ENCODE measurements at places on chromosomes 6 and 20.

- no peak for DNase-seq
Measured at GRCh38 chr6:1468126-1468525, 78.8 kb downstream of the FOXF2 start.

- no peak for DNase-seq
Measured at GRCh38 chr20:14570811-14571210, 233.4 kb upstream of the FLRT3 start.

DNA sequence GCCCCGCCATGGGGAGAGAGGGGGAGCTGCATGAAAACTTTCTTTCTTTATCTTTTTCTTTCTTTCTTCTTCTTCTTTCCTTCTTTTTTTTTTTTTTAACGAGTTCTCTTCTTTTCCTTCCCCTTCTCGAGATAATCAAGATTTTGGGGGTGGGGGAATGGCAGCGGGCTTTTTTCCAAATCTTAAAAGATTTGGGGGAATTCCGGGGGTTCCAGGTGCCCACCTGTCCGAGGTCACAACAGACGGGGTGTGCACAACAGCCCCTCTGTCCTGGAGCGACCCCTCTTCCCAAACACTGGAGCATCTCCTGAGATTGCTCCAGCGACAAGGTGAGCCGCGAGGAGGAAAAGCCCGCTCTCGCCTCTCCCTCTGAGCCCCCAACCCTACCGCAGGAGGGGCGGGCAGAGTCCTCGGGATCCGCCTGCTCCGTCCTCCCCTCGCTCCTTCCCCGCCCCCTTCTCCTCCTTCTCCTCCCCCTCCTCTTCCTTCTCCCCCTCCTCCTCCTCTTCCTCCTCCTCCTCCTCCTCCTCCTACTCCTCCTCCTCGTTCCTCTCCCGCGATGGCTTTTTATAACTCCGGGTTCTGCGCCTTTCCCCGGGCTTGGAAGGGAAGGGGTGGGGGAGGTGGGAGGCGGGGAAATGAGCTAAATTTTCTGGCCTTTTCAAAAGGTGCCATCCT is 689 bp upstream of the KCNB1 start:
- no peak for DNase-seq

GRCh38 chr6:24673625-24674024 is 6.7 kb downstream of the ACOT13 start:
- no peak for DNase-seq

- DNase-seq, result no peak
Measured at GRCh38 chr20:32966881-32967781, 37.1 kb downstream of the SUN5 start.

DNA sequence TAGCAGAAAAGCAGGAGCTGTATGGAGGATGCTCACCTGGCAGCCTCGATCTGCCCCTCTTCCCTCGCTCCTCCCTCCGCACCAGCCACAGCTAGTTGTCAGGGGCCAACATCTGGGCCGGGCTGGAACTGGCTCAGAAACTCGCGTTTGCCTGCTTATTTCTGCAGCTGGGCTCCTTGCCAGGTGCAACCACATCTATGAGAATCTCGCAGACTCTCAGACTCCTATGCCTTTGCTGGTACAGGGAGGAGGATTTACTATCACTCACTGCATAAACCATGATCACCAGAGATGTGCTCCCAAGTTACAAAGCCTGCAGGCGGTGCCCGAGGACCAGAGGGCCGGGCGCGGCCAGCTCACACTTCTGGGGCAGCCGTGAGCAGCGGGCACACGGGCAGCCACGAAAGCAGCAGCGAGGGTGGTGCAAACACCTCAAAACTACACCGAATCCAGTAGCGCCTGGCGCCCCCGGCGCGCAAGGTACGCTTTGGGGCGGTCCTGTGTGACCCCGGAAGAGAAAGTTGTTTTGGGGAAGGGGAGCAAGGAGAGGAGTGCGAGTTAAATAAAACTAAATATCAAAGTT is 577 bp upstream of the LRRC1 start:
- peak; percentile 64 for DNase-seq

GRCh38 chr6:116550796-116551195 is 2.8 kb upstream of the CALHM4 start:
- DNase-seq, result no peak

GRCh38 chr6:147700436-147701209 is 192.1 kb downstream of the SAMD5 start:
- no peak for DNase-seq

DNA sequence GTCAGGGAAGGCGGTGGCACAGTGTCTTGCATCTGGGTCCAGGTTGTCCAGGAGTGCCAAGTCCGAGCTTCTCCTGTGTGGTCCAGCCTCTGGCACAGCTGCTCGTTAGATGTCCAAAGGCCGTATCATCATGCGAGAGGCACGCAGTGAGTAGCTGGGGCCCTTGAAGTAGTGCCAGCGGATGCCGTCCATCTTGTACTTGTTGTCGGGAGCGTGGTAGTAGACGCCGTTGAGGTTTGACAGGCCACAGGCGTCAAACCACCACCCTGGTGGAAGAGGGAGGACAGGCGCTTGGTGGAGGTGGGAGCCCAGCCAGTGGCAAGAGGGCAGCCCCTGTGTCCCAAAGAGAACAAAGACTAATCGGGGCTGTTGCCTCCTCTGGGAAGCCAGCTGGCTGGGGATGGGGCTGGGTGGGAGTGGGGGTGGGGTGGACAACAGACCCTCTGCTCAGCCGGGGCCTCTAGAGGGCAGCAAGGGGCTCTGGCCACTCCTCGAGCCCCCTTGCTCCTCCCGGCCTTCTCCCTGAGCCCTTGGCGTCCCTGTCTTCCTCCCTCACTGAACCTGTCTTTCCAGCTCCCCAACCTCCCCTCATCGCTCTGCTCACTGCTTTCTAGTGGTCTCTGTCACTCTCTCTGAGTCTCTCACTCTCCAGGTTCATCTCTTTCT is 39.5 kb downstream of the FAM110A start:
- DNase-seq, result no peak

- DNase-seq, result no peak
Measured at GRCh38 chr6:157403686-157404051, 22.7 kb downstream of the ZDHHC14 start.

GRCh38 chr6:109945091-109945490 is 33.0 kb upstream of the GPR6 start:
- DNase-seq, result no peak

DNA sequence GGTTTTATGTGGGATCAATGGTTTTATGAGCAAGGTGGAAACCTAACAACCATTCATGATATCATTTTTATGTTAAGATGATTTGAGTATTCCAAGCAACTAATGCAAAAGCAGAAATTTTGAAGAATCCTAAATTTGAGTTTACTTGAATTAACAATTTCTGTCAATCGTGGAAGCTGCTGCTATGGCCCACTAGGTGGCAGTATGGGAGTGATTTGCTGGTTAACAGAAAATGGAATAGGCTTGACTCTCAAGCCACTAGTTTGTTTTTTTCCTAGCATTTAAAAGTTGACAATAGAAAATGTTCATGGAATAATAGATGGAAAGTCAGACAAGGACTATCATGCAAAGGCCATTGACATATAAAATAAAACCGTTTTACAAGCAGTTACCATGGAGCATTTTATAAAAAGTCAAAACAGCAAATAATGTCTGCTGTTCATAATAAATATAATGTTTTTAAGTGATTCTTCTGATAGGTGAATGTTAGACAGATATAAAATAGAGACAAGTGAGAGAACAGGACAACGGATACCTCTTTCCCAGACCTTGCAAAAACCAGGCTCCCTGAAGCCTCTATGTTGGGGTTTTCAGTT is 43.0 kb upstream of the TMEM200A start:
- no peak for DNase-seq

- DNase-seq, result no peak
Measured at GRCh38 chr6:139920027-139920775, 545.8 kb upstream of the CITED2 start.

DNA sequence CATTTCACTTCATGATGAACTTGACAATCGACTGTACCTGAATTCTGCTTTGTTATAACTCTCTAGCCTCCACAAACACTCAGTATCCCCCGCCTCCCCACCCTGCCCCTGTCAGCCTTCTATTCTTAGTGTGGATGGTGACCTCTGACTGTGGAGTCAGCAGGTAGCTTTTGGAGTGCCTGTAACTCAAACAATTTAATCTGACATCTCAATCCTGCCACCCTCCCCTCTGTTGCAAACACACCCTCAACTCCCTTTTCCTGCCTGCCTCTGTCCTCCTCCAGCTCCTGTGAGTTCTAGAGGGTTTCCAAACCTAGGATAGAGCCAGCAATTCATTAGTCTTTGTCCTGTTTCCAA is 20.3 kb downstream of the DAAM2 start:
- no peak for DNase-seq

DNA sequence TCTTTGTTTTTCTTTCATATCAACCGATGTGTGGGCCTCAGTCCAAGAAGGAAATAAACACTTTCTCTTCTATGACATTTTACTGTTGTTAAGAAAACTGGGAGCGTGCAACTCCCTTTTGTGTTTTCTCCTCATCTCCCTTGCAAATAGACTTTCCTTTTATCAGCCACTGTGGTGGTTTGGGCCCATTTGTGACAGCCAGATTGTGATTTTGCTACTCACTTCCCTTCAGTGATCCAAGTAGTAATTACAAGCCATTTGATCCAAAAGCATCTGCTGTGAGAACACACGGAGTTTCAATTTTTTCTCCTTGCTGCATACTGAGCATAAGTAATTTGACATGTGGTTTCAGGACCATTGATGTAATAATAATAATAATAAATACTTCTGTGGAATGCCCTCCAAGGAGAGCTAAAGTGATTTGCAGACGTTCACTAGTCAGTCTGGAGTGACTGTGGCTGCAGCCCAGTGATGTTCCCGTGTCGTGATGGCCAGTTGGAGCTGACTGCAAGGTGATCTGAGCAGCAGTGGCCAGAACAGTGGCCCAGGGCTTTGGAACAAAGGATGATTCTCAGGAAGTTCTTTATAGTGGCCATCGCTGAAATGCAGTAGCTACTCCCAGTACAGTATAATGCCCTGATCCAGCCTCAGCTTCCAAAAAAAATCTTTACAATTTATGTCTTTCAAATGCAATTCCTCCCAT is 91.9 kb upstream of the CLDN20 start:
- no peak for DNase-seq

- no peak for DNase-seq
Measured at GRCh38 chr6:34667481-34668238, 28.9 kb downstream of the ILRUN start.

GRCh38 chr6:62808565-62809293 is 402.5 kb upstream of the FKBP1C start:
- DNase-seq, result no peak

- no peak for DNase-seq
Measured at GRCh38 chr20:36225666-36226065, 10.6 kb upstream of the AAR2 start.

- no peak for DNase-seq
Measured at GRCh38 chr6:6494677-6495076, 93.8 kb upstream of the LY86 start.

- no peak for DNase-seq
Measured at GRCh38 chr6:130063806-130064205, 45.4 kb downstream of the L3MBTL3 start.

GRCh38 chr6:33894438-33894837 is 90.6 kb upstream of the MLN start:
- peak; percentile 39 for DNase-seq

DNA sequence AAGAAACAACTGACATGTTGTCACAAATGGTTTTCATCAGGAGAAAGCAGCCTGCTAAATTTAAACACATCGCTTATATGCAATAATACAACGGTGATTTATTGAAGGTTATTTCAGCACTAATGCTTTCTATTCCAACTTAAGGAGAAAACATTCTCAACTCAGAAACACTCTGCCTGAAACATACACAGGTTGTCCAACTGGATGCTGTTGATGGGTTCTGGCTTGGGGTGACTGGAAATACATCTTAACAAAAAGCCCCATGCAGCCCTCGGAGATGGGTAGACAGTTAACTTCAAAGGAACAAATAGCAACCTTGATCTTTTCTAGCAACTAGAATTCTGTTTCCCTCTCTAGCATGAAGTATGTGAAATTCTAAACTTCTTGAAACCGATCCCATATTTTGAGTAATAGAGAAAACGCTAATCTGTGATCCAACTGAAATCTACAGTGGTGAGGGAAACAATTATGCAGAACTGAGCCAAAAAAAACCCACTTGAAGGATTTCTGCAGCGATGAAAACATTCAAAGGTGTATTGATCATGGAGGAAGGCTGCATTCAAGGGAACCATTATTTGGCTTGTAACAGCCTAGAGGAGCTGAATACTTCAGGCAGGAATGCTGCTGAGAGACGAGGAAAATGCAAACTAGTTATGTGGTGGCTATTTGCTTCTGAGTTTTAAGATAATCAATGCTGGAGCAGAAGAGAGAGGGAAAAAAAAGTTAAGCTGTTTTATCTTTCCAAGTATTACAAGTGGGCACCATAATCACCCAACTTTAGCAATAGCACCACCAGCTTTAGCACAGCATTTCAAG is 6.9 kb downstream of the ZMYND8 start:
- no peak for DNase-seq

DNA sequence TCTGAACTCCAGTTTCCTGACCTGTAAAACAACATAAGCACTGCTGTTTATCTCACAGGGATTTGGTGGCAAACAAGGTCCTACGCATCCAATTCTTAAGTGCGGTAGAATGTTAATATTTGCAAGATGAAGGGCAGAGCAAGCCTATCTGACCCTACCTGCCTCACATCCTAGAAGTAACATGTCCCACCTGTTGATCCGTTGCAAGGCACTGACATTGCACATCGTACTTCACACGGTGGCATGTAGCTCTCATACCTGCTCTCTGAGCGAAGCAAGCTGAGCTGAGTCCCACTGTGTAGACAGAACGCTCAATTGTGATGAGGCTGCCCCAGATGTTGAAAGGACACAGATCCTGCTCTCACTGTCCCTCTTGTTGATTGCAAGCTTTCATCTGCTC is 154.7 kb upstream of the PDE10A start:
- no peak for DNase-seq

DNA sequence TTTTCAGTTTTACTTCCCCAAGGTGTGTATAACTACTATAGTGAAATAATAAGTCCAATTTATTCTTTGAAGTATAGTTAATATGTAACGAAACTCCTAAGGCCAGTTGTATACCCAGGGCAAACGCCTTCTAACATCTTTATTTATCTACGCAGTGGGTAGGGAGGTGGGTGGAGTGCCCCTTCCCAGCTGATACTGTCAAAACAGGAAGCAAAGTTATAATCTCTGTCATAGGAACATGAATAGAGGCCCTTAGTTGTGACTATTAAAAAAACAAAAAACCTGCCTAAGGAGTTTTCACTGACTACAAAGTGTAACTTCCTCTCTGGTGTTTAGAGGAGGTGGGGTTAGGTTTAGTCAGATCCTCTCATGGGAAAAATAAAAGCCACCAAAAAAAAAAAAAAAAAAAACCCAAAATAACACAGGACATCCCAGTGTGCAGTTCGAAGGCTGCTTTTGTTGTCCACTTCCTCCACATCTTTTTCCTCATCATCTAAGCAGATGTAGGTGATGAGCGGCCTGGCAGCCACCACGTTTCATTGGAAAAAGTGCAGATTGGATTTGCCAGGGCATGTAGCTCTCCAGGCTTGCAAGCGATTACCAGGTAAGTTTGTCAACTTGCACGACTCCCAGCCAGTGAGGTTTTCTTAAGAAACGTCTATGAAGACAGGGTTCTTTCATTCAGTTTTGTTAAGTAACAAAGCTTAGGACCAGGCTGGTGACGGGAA is 58.7 kb downstream of the UTRN start:
- DNase-seq, result no peak
